ENCODE measurements at places on chromosomes 16 and 17.
A peak's percentile ranks its signal among the peaks of the same experiment; 100 is the strongest.

GRCh38 chr16:88405216-88406060, 22.7 kb downstream of the ZNF469 start:
- DNase-seq: no peak

GRCh38 chr17:32946375-32947135, 18.6 kb downstream of the TMEM98 start:
- no peak for DNase-seq

DNA sequence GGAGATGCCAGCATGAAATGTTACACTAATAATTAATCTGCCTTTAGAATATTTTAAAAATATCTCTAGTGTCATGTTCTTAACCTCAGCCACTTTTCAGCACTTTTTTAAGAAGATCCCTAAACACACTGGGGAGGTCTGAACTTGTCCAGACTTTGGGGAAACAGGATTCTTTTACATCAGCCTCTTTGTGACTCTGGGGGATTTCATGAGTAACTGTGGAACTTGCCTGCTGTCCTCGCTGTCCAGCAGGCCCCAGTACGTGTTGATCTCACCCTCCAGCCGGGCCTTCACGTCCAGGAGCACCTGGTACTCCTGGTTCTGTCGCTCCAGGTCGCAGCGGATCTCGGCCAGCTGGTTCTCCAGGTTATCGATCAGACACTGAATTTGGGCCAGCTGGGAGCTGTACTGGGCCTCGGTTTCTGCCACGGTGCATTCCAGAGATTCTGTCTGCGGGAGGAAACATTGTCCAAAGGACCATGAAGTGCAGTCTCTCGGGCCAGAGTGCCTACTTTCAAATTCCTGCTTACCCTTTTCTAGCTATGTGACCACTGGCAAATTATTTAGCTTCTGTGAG, 5.5 kb downstream of the KRT40 start:
- DNase-seq: no peak

DNA sequence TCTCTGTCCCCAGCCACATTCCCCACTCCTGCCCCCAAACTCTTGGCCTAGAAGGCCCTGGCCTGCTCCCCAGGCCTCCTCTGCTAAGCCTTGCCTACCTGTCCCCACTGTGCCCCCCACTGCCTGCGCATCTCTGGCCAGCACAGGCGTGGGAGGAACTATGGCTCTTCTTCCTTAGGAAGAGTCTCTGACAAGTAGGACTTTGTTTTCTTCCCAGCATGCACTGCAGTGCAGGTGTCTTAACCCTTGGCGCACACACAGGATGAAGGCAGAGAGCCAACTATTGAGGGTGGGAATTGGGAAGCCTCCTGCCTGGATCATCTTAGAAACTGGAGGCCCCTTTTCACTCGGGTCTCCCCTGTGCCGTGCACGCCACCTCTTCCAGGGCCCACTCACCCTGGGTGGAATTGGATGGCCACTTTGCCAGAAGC, 3.6 kb downstream of the AMDHD2 start:
- DNase-seq: no peak

DNA sequence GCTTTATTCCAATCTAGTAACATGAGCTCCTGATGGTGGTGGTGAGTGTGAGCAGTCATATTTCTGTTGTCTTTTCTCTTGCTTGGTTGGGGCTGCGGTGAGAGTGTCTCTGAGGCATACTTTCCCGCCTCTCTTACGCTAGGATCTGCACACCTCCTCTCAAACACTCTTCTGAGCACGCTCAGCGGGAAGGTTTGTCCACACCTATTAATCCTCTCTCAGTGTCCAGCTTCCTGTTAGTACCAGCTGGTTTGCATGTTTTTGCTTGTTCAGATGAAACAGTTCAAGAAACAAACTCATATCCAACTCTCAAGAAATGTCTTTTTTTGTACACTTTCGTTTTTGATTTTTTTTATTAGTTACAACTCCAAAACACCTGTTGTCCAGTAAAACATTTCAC, 89.5 kb downstream of the CCDC182 start:
- DNase-seq: no peak

DNA sequence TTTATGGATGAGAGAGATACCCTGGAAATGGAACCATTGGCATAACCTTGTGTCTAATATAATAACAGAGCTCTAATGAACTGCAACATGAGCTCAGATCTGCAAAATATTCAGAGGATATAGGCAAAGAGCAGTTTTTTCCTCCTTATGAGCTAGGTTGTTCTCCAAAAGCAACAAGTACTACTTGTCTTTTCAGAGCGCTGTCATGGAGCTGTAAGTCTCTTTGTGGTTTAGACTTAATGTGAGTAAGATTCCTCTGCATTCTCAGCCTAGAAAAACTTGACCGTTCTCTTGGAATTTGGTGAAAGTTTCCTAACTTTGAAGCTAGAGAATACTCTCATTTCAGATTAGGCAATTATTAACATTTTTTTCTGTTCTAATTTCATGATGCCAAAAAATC, 85.2 kb downstream of the FTO start:
- DNase-seq: no peak

GRCh38 chr16:46924402-46924801, 40.2 kb downstream of the GPT2 start:
- DNase-seq: no peak

- no peak for DNase-seq
Measured at GRCh38 chr17:13698832-13699231, 97.1 kb upstream of the HS3ST3A1 start.

DNA sequence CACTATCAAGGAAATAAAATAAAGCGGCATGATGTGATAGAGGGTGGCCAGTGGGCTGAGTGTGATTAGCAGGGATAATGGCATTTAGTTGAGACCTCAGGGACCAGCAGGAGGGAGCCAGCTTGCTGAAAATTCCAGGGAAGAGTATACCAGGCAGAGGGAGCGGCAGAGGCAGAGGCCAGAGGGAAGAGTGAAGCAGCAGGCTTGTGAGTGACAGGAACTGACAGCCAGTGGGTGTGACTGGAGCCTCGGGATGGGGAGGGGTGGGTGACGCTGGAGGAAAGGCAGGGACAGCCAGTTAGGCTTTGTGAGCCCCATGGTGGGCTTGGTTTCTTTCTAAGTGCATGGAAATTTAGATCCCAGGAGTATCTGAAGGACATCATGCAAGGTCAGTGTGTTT, 209.7 kb upstream of the CACNG3 start:
- DNase-seq: no peak

- no peak for DNase-seq
Measured at GRCh38 chr16:87953308-87954215, 2.3 kb downstream of the BANP start.

DNA sequence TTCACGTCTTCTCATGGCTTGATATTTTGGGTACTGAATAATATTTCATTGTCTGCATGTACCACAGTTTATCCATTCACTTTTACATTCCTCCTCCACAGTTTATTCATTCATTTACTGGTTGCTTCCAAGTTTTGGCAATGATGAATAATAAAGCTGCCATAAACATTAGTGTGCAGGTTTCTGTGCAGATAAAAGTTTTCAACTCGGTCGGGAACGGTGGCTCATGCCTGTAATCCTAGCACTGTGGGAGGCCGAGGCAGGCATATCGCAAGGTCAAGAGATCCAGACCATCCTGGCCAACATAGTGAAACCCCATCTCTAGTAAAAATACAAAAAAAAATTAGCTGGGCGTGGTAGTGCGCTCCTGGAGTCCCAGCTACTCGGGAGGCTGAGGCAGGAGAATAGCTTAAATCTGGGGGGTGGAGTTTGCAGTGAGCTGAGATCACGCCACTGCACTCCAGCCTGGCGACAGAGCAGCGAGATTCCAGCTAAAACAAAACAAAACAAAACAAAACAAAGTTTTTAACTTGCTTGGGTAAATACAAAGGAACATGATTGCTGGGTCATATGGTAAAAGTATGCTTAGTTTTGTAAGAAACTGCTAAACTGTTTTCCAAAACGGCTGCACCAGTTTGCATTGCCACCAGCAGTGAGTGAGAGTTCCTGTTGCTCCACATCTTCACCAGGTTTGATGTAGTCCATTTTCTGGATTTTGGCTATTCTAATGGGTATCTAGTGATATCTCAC, 89.5 kb downstream of the WWP2 start:
- no peak for DNase-seq

GRCh38 chr16:2019518-2019920, at the start of gene NPW:
TSS of gene NPW (plus strand) at chr16:2019785.
- DNase-seq: no peak

DNA sequence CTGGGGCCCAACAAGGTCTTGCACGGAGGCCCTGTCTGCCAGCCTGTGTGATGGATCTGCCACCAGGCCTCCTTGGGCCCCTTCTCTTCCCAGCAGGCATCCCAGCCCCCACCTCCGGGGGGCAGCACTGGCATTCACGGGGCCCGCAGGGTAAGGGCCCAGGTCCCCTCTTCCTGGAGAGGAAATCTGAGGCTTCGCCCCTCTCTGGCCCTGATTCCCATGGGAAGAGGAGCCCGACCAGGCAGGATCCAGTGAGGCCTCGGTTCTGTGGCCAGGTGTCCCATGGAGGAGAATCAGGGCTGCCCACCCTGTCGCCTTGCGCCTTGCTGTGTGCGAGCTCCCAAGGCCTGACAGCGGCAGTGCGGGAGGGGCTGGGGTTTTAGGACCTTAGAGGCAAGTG, 48.4 kb downstream of the PDPK1 start:
- DNase-seq: no peak

- DNase-seq: no peak
Measured at GRCh38 chr17:73302189-73302588, 9.6 kb downstream of the CDC42EP4 start.

DNA sequence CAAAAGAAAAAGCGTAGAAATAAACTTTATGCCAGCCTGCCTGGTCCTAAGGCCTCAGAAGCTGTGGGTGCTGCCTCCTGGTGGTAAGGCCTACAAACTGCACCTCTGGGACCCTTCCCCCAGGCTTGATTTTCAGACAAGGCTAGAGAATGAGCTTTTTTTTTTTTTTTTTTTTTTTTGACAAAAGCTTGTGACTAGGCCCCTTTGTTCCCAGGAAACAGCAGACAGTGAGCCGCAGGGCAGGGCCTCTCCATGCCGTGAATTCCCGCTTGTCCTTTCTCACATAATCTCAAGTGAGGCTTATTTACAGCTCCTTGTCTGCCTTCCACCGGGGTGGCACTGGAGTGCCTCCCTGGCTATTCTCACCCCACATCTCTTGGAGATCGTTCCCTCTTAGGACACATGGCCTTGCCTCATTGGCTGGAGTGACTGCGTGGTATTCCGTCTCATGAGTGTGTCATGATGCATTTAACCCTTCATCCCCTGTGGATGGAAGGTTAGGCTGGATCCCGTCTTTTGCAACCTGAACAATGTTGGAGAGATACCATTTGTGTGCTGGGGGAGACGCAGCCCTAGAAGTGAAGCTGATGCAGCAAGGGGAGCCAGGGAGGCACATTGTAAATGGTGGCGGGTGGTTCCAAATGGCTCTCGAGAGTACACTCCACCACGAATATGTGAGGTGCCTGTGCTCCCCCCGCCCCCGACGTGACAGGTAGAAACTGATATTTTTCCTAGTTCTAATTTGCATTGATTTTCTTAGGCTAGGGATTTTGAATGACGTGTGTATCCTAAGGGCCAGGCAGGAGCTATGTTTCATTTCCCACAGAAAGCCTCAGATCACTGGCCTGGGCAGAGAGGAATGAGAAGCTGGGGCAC, 49.6 kb downstream of the USP22 start:
- peak; percentile 15 for DNase-seq

DNA sequence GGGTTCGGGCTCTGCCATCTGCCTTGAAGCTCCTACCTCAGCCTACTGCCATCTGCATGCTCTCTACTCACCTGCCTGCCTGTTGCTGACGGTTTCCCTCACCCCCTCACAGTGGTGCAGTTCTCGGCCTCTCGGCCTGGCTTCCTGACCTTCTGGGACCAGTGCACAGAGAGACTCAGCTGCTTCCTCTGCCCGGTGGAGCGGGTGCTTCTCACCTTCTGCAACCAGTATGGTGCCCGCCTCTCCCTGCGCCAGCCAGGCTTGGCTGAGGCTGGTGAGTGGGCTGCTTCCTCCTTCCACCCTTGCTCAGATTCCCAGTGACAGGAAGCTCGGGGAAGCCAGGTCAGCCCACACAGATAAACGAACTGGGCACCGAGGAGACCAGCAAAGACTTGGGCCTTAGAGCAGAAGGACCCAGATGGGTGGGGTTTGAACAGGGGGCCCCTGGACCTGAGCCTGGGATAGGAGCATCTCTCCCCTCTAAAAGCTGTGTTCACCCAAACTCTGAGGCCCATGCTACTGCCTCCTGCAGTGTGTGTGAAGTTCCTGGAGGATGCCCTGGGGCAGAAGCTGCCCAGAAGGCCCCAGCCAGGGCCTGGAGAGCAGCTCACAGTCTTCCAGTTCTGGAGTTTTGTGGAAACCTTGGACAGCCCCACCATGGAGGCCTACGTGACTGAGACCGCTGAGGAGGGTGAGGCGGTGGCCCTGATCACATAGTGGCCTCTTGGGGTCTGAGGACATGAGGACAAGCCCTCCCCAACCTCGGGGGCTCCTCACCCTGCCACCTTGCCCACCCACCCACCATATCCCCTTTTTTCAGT, 16.4 kb downstream of the RIPOR1 start:
- DNase-seq: no peak

GRCh38 chr16:58842746-58843145, 108.6 kb upstream of the GOT2 start:
- DNase-seq: no peak

DNA sequence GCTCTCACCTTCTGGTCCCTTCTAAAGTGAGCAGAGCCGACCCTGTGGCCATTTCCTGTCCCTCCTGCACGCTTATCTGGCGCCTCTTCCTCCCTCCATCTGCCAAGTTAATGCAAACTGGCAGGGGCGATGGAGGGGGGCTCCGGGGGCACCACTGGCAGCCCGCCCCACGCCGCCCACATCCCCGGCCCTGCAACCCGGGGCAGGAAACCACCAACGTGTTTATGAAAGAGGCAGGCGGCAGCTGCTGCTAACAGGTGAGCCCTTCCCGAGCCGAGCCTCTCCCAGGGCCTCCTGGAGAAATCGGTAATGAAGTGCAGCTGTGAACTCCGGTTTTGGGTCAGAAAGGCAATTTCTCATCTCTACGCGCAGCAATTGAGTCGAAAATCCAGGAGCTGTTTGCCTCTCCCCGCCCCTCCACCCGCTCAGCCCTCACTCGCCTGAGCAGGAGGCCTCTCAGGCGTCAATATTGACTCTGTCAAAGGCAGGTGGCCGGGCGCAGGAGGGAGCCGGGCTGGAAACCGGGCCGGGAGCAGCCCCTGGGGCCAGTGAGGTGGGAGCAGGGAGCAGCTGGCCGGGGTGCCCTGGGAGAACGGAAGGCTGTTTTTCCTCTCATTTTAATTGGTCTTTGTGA, 164.4 kb upstream of the GSE1 start:
- no peak for DNase-seq

Data from stimulated activated CD8-positive, alpha-beta memory T cell treated with anti-CD3 and anti-CD28 coated beads, Interleukin-4, amount 100 ng/mL, for 1 hour (primary cell).